Gastrocnemius medialis (tissue), 4 donors: ENCODE measurements at places on chromosomes 6 and 20. TPM values are rescaled to one million over a fixed set of nuclear protein-coding genes. Genes with fewer than 3 reads are reported as not detected.

GABRR1 gene
- total RNA-seq: 0.25 TPM

PTCHD4 gene
- 0.20 TPM for total RNA-seq

GRCh38 chr20:17852323-17852722, 116.3 kb downstream of the SNX5 start:
- H3K4me1 ChIP-seq: peaks cover 3% of the 10 kb centered on the region
- H3K4me3 ChIP-seq: no peak overlapping the region
- H3K27me3 ChIP-seq: no peaks in the 10 kb centered on the region

DNA sequence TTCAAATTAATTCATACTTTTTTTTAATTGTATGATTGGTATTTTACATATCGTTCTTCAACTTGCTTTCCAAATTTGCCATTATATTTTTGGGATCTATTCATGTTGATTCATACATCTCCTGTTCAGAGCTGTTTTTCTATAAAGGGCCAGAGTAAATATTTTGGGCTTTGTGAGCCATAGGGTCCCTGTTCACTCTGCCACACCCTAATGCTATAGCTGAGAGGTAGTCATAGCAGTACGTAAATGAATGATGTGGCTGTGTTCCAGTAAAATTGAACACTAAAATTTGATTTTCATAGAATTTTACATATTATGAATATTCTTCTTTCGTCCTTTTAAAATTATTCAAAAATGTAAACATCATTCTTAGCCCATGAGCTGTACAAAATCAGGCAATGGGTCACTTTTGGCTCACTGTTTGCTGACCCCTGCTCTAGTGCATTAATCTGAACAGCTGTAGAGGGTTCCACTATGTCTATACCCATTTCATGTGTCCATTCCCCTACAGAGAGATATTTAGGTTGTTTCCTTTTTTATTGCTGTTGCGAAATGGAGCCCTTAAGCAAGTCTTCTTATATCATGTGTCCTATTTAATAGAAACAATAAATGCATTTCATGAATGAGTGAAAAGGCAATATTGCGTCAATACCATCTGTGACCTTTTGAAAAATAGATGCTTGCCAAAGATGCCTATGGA, 136.4 kb upstream of the SALL4 start:
- no peak overlapping the region for H3K27ac ChIP-seq
- H3K27me3 ChIP-seq: no peaks in the 10 kb centered on the region
- DNase-seq: no peak
- H3K4me1 ChIP-seq: no peaks in the 10 kb centered on the region

DNA sequence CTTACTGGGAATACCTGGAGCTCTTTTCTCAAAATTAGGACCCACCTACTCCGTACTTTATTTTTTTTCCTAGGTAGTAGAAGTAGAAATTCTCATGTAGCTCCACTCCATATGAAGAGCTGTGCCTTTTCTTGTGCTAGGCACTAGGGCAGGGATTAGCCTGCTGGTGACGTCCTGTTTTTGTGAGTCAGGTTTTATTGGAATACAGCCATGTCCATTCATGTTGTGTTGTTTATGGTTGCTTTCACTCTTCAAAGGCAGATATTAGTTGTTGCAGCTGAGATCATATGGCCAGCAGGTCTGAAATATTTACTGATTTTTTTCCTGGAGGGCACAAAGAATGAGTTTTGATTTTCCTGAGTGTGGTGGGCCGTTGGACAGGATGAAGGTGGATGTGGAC, 20.5 kb downstream of the XRN2 start:
- H3K27me3 ChIP-seq: no peaks in the 10 kb centered on the region
- peaks cover 14% of the 10 kb centered on the region for H3K4me1 ChIP-seq
- peak overlapping the region; percentile 24 for H3K27ac ChIP-seq
- H3K4me3 ChIP-seq: no peak overlapping the region

- H3K27ac ChIP-seq: no peak overlapping the region
- DNase-seq: no peak
- H3K4me3 ChIP-seq: no peak overlapping the region
- H3K36me3 ChIP-seq: no peaks in the 10 kb centered on the region
- H3K27me3 ChIP-seq: no peaks in the 10 kb centered on the region
- no peaks in the 10 kb centered on the region for H3K4me1 ChIP-seq
Observed at GRCh38 chr6:133827766-133828165, 61.1 kb upstream of the TCF21 start.

DNA sequence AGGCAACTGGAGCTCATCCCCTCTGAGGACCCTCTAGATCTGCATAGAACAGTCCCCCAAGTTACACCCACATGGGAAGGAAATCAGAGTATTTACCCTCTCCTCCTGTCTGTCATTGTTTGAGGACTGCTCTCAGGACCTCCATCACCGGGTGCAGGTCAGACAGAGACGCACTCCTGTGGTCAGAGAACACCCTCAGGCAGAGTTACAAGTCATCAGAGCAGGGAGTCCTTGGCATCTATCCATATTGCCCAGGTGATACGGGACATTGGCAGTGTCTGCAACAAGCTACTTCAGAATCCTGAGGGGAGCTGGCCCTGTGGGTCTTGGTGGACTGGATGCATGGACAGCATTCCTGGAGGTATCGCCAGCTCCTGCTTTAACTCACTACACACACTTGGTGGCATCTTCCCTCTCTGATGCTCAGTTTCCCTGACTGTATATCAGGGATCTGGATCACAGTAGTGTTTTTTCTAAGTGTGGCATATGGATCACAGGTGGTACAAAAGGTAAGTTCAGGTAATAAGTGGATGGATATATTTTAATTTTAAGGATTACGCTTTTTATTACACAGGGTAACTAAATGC, 15.1 kb upstream of the ISM1 start:
- no peaks in the 10 kb centered on the region for H3K27me3 ChIP-seq
- H3K4me1 ChIP-seq: no peaks in the 10 kb centered on the region
- H3K36me3 ChIP-seq: no peaks in the 10 kb centered on the region
- no peak for DNase-seq

GRCh38 chr20:19137641-19138040, 74.8 kb upstream of the SLC24A3 start:
- no peak overlapping the region for H3K4me3 ChIP-seq
- no peaks in the 10 kb centered on the region for H3K4me1 ChIP-seq
- H3K36me3 ChIP-seq: no peaks in the 10 kb centered on the region
- DNase-seq: no peak

C6orf163 gene
- total RNA-seq: 5.3 TPM

GRM4 gene
- total RNA-seq: 0.03 TPM

DNA sequence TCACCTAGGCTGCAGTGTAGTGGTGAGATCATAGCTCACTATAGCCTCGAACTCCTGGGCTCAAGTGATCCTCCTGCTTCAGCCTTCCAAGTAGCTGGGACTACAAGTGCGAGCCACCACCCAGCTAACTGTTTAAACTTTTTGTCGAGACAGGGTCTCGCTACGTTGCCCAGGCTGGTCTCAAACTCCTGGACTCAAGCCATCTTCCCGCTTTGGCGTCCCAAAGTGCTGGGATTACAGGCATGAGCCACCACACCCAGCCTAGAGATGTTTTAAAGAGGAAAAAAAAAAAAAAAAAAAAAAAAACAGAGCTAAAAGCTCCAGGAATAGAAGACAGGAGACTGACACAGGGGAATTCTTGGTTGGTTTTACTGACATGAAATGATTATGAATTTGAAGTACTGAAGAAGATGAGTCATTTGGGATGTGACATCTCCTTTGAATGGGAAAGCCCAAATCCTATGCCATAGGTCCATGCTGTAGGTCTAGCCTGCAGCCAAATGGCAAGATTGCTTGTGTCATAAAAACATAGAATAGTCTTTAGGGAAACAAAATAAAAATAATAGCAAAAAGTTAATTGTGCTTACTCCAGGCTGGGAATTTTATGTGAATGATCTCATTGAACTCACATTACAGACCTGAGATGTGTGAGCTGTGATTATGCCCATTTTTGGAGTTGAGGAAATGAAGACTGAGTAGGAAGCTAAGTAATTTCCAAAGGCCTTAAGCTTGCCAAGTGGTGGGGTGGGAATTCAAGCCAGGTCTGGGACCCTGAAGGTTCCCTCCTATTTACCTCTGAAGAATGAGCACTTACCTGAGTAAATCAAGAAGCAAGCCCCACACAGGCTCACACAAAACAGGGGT, 24.3 kb upstream of the NHSL1 start:
- H3K4me3 ChIP-seq: no peak overlapping the region
- H3K36me3 ChIP-seq: no peaks in the 10 kb centered on the region
- no peak for DNase-seq
- H3K4me1 ChIP-seq: no peaks in the 10 kb centered on the region
- H3K27ac ChIP-seq: no peak overlapping the region
- no peaks in the 10 kb centered on the region for H3K27me3 ChIP-seq

DNA sequence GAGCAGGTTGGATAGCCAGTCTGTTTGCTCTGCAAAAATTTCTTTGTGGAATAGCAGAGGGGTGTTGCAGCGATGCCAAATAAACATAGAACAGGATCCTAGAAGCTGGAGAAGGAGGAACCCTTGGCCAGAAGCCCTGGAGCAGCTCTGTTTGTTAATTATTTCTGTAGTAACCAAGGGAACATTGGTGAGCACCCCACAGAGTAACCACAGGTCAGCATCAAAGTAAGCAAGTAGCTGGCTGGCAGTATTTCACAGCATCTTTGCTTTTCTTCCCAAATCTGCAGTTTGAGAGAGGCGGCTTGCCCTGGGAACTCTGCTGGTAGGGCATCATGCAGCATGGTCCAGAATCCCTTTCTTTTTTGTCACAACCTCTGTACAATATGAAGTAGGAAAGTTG, 12.7 kb upstream of the APMAP start:
- DNase-seq: no peak
- peaks cover 5% of the 10 kb centered on the region for H3K4me1 ChIP-seq
- H3K36me3 ChIP-seq: no peaks in the 10 kb centered on the region
- no peak overlapping the region for H3K4me3 ChIP-seq
- no peak overlapping the region for H3K27ac ChIP-seq
- H3K27me3 ChIP-seq: no peaks in the 10 kb centered on the region

DNA sequence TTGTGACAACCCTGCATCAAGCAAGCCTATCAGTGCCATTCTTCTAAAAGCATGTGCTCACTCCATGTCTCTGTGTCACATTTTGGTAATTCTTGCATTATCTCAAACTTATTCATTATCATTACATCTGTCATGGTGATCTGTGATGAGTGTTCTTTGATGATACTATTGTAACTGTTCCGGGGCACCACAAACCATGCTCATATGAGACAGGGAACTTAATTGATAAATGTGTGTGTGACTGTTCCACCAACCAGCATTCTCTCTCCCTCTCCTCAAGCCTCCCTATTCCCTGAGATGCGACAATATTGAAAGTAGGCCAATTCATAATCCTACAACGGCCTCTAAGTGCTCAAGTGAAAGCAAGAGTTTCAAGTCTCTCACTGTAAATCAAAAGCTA, 4.0 kb downstream of the HUS1B start:
- DNase-seq: no peak
- H3K4me1 ChIP-seq: peaks cover 3% of the 10 kb centered on the region
- no peaks in the 10 kb centered on the region for H3K27me3 ChIP-seq
- no peak overlapping the region for H3K4me3 ChIP-seq
- no peak overlapping the region for H3K27ac ChIP-seq
- no peaks in the 10 kb centered on the region for H3K36me3 ChIP-seq

PSORS1C2 gene
- not detected for total RNA-seq

DNA sequence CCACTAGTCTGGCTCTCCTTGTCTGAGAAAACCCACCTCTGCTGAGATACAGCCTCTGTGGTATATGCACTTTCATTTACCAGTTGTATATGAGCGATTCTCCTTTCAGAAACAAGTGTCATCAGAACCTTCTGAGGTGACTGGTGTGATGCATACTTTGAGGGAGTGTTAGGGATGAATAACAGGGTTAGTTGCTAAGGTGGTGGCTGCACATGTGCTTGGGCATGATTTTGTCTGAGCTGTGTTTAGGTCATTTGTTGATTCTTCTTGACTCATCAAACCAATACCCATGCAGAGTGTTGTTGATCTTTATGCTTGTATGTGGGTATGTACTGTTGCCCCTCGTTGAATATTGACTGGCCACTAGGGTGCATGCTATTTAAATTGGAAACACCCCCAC, 25.7 kb downstream of the DTD1 start:
- no peaks in the 10 kb centered on the region for H3K36me3 ChIP-seq
- no peak overlapping the region for H3K27ac ChIP-seq
- DNase-seq: no peak
- no peaks in the 10 kb centered on the region for H3K27me3 ChIP-seq
- H3K4me1 ChIP-seq: no peaks in the 10 kb centered on the region

DNA sequence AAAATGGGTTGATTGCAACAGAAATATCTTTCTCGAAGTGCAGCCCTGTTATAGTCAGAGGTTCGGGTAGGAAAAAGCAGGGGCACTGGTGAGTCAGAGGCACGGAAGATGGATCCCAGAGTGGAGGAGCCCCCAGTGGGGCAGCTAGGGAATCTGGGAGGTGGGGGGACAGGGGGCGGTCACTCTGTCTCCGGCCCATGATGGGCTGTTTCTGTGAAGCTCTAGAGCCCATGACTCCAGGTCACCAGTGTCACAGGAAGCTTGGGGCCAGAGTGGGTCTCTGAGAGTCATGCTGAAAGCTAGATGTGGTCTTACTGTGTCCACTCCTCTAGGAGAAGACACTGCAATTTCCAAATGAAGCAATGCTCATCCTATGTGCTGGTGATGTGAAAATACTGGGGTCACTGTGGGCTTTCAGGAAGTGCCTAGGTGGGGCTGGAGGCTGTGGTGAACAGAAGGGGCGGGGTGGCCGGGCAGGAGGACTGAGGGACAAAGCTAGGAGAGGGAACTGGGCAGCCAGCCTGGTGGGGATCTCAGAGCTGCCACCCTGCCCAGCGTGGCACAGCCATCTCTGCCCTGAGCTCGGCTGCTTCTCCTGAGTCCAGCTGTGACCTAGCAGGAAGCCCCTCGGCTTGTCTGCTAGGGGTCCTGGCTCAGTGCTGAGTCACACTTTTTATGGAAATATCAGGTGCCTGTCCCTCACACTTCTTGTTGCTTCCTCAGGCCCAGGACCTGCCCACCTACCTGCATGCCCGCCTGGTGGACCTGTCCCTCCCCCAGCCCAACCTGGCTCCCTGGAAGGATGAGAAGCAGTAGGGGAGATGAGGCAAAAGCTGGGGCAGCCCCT, 54.2 kb downstream of the IRF4 start:
- H3K27ac ChIP-seq: no peak overlapping the region
- H3K4me3 ChIP-seq: no peak overlapping the region
- no peak for DNase-seq
- H3K36me3 ChIP-seq: no peaks in the 10 kb centered on the region

PCED1A gene
- 7.9 TPM for total RNA-seq
